ENCODE measurements at places on chromosomes 4 and X.
A peak's percentile ranks its signal among the peaks of the same experiment; 100 is the strongest.

DNA sequence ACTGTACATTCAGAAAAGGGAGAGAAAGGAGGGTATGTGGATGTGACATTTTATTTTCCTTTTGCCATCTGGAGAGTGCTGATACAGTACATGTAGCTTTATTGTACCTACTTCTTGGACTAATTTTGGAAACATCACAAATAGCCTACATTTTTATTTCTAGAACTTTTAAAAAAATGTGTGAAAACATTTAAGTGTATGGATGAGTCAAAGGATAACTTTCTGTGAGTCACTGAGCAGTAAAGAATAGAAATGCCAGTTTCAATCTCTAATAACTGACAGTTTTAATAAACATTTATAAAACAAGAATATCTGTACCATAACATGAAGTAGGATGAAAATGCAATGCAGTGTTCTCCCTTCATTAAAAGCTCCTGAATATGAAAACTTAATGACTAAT, 374.4 kb upstream of the NWD2 start:
- DNase-seq, result no peak

DNA sequence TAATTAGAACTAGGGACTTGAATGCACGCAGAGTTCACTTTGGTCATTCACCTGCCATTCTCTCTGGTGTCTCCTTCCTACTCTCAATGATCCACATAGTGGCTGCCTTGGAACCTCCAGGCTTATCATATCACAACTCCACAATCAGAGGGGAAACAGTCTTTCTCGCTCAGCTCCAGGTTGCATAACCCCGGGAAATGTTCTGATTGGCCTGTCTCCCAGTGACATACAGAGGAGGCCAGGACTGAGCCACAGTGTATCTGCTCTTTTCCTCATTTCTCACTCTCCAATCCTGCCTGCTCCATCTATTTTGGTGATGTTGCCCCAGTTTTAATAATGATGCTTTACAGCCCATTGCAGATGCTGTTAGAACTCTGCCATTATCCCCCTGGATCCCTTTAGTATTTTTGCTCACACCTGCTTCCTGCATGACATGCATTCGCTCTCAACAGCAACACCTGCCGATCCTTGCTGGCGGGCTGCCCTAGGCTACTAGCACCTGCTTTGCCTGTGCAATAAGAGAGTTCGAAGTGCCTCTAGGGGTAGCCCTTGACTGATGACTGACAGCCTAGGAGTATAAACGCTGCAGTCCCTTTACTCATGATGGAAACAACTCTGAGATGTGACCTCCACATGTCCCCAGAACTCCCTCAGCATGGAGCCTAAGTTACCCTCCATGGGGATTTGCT, 211.3 kb upstream of the RPS6KA3 start:
- no peak for DNase-seq

GRCh38 chr4:108351791-108352190, 183.1 kb upstream of the LEF1 start:
- no peak for DNase-seq

DNA sequence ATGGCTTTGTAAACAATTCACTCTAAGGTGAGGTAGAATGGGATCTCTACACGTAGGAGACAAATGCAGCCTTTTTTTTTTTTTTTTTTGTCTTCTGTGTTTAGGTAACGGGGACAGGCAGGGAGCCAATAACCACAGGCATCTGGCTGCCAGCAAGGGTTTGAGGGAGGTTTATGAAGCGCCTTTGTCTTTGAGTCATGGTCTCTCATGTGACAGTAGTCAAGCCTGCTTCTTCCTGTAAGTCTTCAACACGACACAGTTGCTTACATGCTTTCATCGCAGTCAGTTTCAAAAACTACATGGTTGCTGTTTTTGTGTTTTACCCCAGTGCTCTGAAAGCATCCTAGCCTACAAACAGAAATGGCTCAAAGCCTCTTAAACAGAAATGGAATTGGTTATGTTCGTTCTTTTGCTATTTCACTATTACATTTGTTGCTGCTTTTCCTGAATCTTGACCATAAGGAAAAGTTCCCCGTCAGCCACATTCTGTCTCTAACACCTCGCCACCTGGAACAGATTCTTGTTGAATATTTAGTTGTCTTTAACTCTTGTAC, 127.8 kb upstream of the METTL14 start:
- peak; percentile 54 for DNase-seq

GRCh38 chr4:7984286-7984925, 44.7 kb upstream of the AFAP1 start:
- no peak for DNase-seq

- no peak for DNase-seq
Measured at GRCh38 chr4:10670321-10670720, 14.2 kb downstream of the CLNK start.

DNA sequence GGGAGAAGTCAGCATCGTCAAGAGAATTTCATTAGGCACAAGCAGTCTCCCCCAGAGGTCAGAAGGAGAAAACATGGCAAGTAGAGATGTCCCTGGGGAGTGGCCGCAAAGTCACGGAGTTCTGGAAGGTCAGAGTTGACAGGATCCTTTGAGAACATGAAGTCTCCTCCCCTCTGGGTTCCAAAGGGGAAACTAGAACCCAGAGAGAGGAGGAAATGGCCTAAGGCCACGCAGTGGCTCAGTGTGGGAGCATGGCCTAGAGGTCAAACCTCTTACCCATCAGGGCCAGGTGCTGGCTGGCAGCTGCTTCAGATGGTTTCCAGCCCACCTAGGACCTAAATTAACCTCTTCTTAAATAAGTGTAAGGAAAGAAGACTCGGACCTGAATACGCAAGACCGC, 884 bp downstream of the IDH3G start:
- no peak for DNase-seq

GRCh38 chrX:8034058-8034457, 106.8 kb upstream of the PNPLA4 start:
- no peak for DNase-seq

DNA sequence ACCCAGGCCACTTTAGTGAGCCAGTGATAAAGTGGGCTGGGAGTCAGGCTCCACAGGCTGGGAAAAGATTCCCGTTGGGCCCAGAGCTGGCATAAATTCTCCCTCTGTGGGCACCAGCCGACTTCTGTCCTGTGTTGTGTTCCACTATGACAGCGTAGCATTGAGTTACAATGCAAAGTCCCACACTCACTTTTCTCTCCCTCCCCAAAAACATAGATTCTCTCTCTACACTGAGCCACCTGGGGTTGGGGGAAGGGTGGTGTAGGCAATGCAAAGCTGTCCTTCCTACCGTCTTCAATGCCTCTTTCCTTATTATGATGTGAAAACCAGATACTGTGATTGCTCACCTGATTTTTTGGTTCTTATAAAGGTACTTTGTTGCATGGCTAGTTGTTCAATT, 566.2 kb downstream of the RAPGEF2 start:
- no peak for DNase-seq

GRCh38 chr4:7788193-7788592, 151.5 kb downstream of the AFAP1 start:
- DNase-seq, result no peak

DNA sequence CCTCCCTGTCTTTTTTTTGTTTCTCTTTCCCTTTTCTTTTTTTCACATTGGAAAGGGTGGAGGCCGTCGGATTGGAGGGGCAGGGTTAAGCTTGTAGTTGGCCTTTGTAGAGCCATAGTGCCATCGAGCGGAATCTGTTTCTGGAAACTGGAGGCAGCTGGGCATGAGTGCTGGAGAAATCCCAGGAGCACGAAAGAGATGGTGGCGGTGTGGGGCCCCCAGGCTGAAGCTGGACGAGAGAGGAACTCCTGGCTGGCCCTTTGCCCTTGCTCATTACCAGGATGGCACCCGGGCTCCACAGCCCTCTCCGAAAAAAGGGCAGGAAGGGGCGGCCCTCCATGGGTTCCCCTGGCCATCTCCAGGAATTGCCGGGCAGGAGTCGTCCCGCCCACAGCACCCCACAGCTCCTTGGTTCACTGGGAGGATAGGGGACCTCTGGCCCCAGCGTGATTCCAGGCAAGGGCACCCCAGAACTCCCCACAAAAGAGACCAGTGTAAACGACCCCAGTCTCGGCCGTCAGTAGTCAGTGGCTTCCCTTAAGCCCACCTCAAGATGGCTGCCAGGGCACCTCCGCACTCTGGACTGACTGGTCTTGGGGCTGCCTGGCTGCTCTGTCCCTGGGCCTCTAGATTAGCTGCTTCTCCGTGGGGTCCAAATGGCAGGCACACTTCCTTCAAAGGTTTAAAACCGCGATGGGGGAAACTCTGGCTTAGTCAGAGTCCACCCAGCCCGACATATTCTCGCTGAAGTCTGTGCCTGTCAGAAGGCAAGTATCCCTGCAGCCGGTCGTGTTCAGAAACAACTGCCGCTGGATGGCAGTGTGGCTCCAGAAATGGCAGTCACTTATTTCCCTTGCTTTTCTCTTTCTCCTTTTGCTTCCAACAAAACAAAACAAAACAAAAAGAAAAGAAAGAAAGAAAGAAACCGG, 74.1 kb downstream of the NBDY start:
- DNase-seq, result peak; percentile 47

- no peak for DNase-seq
Measured at GRCh38 chrX:29478336-29479069, 736.9 kb upstream of the MAGEB2 start.

GRCh38 chr4:163911891-163912290, 417.4 kb downstream of the TMA16 start:
- no peak for DNase-seq

- no peak for DNase-seq
Measured at GRCh38 chrX:76148753-76149152, 24.1 kb upstream of the PBDC1 start.

DNA sequence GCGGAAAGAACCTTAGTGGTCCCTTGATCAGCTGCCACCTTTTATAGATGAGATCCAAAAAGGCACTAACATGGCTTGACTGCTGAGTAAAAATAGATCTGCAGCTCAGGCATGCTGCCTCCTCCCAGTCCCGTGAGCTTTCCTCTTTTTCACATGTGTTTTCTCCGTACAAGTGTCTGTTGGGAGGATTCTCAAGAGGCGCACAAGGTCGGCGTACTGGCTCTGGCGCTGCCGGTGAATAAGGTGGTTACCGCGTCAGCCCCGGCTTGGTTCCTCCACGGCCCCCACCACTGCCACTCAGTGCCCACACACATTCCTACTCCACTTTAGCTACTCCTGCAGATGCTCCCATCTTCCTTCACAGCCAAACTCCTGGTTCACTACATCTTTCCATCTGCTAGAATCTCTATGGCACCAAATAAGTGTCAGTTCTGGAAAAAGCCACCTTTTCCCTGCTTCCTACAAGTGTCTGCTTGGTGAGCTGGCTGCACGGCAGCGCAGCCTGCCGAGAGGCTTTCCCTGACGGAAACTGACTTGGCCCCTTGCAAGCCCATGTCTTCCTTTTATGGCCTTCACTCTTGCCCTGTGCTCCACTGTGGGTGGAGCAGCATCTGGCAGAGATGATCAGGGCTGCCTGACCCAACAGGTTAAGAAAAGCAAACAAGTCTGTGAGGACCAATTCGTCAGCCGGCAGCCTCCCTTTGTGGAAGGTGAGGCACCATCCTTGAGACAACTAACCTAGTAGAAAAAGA, 99.8 kb downstream of the KLHL8 start:
- DNase-seq, result no peak

DNA sequence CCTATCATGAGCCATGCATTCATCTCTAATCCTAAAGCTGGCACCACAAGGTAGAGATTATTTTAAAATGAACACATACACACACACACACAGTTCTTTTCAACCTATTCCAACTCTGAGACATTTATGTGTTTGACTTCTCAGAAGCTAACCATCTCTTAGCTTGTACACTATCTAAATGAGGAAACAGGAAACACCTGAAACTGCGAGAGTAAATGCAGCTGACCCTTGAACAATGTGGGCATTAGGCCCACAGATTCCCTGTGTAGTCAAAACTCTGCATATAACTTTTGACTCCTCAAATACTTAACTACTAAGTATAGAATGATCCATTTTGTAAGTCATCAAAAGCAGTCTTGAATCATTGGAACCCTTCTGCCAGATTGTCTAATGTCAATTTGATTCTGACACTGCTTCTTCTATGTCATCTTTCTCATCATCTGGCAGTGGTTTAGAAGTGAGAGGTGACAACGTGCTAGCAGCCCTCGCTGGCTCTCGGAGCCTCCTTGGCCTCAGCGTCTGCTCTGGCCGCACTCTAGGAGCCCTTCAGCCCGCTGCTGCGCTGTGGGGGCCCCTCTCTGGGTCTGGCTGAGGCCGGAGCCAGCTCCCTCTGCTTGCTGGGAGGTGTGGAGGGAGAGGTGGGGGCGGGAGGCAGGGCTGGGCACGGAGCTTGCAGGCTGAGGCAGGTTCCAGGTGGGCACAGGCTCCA, 21.4 kb upstream of the IL15 start:
- no peak for DNase-seq

DNA sequence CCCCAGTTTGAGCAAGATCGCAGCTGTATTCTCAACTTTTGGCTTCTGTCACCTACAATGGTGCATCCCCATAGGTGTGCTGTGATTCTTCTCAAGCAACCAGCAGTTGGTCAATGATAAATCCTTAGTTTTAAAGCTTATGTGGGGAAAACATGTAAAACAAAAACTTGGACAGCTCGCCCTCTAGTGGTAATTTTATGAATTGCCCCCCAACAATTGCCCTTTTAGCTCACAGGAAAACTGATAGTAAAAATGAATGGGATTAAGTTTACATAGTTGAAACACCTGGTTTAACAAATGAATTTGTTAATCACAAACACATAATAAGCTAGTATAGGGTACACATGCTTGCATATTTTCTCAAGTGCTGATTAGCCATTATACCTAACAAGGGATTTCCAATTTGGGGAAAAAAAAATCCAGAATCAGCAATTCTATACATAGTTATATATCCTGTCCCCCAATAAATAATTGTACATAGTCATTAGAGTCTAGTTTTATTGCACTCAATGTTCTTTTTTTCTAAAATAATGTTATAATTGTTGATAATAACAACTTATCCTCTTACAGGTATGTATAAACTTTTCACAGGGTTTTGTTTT, 30.1 kb downstream of the TEX13A start:
- no peak for DNase-seq

DNA sequence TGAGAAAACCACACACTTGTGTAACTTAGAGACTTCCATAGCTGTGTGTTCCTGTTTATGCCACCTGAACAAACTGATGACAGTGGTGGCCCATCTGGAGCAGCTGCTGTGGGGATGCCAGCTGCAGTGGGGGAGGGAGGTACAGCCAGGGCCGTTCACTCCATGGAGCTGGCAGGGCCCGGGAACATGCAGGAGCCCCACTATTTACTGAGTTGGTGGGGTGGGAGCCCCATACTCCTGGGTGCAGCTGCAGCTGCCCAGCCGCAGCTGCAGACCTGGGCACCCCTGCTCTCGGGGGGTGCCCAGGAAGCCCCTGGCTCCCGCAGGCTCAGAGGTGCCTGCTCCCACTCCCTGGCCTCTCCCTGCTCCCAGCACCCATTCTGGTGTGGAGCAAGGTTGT, 398.6 kb upstream of the RASGEF1B start:
- DNase-seq, result no peak

GRCh38 chr4:129246145-129246544, 150.2 kb downstream of the C4orf33 start:
- no peak for DNase-seq

DNA sequence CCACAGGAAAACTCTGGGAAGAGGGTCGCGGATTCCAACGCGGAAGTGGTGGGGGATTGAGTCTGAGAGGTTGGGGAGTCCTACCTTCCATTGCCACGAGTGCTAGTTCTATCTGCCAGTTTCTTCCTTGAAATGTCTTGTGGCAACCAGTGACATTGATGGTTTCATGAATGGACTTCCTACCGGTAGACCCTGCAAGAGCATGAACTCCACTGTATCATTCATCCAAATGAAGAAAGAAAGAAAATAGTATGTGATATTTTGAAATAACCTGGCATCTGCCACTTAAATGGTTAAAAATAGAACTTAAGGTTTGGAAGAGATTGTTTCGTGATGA, 1.1 kb upstream of the SLC10A7 start:
- DNase-seq, result no peak
